ENCODE measurements at places on chromosomes 5 and 9. TPM values are rescaled to one million over a fixed set of nuclear protein-coding genes. Genes with fewer than 3 reads are reported as not detected.

GRCh38 chr9:18385696-18386490 lies 88.1 kb upstream of the ADAMTSL1 start:
- no peak for DNase-seq

The FBLL1 gene
- not detected for total RNA-seq

DNA sequence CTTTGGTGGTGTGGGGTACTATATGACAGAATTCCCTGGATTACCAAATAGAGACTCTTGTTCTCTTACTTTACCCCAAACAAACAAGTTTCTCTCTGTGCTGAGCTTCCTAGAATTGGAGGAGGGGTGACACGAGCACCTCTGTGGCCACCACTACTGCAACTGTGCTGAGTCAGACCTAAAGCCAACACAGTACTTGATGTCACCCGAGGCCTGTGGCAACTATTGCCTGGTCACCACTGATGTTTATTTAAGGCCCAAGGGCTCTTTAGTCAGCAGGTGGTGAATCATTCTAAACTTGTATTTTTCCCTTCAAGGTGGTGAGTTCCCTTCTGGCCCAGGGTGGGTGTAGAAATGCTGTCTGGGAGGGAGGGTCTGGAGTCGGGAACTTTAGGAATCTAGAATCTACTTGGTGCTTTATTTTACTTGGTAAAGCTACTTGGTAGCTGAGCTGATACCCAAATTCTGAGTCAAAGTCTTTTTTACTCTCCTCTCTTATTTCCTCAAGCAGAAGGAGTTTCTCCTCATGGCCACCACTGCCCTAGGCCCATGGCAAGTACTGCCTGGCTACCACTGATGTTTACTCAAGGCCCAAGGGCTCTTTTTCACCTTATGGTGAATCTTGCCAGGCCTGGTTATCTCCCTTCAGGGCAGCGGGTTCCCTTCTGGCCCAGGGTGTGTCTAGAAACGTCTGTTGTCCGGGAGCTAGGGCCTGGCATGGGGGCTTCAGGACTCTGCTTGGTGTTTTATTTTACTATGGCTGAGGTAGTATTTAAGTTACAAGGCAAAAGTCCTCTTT lies 9.8 kb downstream of the LURAP1L start:
- no peak for DNase-seq

DNA sequence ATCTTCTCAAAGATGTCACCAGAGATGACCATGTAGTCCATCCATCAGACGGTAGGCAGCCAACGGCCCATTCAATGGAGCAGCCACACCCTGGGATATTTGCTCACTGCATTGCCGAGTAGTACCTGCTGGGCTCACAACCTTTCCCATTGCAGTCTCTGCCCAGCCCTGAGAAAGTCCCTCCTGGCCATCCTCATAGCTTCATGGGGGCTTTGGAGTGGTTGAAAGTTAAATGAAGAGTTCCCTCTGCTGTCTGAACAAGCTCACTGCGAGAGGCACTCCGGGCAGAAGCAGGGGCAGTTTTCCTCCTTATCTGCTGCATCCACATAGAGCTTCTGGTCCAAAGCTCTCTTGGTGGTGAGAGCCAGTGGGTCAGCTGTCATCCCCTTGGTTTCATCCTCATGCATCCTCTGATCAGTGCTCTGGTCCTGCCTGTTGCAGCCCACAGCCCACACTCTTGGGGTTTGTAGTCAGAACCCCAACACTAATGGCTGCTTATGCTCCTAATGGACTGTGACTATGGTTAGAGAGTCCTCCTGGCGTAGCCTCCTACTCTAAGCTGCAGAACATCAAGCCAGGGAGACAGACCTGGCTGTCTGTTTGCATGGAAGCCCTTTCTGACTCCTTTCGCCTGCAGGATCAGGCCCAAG lies 23.3 kb downstream of the TNFSF8 start:
- DNase-seq = no peak

- DNase-seq = no peak
Measured at GRCh38 chr5:80225934-80226326, 29.9 kb downstream of the SERINC5 start.

GRCh38 chr5:159850160-159850559 lies 66.1 kb upstream of the ADRA1B start:
- no peak for DNase-seq

The CCDC192 gene
- 0.76 TPM for total RNA-seq

The SPINK7 gene
- not detected for total RNA-seq

- DNase-seq = no peak
Measured at GRCh38 chr5:39484673-39485072, 59.9 kb upstream of the DAB2 start.

DNA sequence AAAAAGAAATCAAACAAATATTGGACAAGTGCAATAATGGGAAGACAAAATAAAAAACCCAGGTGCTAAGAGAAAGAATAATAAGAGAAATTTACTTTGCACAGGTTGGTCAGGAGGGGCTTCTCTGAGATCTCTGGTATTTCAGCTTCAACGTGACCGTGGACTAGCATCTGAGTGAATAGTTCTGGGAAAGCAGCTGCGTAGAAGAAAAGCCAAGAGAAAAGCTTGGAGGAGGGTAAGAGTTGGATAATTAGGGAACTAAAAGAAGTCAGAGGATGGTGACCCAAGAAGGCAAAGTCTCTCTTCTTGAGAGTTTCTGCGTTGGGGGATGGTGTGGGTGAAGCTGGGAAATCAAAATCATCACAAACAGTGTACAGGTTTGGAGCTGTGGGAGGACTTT lies 41.6 kb downstream of the YIPF5 start:
- no peak for DNase-seq

GRCh38 chr5:133203317-133204305 lies 151.8 kb downstream of the HSPA4 start:
- no peak for DNase-seq

DNA sequence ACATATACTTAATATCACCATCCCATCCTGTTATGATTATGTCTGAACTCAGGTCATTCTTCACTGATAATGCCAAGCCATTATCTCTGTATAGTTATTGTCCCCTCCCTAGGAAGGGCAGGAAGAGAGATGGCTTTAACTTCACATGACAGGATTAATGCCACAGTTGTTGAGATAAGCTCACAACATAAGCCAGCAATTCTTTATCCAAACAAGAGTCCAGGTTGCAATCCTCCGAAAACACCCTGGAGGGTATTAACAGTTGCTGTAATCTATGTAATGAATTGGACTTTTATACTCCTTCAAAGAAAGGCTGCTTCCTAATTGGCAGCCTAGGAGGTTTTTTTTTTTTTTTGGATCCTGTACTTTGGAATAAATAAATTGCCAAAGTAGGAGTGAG lies 779.4 kb downstream of the SEMA5A start:
- no peak for DNase-seq

DNA sequence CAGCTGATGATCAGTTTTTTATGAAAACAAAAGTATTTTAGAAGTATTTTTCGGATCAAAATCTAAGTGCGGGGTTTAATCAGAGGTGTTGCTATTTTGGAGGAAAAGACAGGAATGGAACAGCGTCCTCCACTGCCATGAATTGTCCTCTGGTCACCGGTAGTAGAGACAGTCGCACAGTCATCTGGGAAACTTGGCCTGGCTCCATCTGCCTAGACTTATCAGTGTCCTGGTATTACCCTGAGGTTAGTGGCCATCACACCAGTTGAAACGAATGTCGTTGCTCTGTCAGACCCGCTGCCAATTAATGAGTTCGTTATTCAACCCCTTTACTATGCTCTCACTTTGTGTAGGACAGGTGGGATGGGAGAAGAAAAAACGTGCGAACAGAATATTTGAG lies 8.2 kb downstream of the TLX3 start:
- no peak for DNase-seq

- DNase-seq = no peak
Measured at GRCh38 chr5:174191850-174192655, 146.5 kb downstream of the NSG2 start.

GRCh38 chr5:151146061-151146460 lies 11.5 kb downstream of the ANXA6 start:
- no peak for DNase-seq

The TNFSF8 gene
- 1.5 TPM for total RNA-seq

- peak; percentile 49 for DNase-seq
Measured at GRCh38 chr5:10563110-10563944, 543 bp upstream of the ANKRD33B start.

The BRINP1 gene
- total RNA-seq = 0.25 TPM

DNA sequence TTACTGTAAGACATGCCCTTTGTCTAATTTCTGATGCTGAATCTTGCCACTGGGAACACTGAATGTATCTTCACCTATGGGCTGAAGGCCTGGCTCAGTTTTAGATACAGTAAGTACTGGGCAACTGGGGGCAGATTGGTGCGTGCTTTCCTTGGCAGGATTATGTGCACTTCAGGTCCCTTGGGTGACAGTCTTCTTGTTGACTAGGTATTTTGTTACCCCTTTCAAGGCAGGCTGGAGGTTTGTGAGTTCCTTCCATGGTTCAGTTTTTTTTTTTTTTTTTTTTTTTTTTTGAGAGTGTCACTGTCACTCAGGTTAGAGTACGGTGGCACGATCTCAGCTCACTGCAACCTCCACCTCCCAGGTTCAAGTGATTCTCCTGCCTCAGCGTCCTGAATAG lies 7.6 kb downstream of the ZMAT2 start:
- no peak for DNase-seq

DNA sequence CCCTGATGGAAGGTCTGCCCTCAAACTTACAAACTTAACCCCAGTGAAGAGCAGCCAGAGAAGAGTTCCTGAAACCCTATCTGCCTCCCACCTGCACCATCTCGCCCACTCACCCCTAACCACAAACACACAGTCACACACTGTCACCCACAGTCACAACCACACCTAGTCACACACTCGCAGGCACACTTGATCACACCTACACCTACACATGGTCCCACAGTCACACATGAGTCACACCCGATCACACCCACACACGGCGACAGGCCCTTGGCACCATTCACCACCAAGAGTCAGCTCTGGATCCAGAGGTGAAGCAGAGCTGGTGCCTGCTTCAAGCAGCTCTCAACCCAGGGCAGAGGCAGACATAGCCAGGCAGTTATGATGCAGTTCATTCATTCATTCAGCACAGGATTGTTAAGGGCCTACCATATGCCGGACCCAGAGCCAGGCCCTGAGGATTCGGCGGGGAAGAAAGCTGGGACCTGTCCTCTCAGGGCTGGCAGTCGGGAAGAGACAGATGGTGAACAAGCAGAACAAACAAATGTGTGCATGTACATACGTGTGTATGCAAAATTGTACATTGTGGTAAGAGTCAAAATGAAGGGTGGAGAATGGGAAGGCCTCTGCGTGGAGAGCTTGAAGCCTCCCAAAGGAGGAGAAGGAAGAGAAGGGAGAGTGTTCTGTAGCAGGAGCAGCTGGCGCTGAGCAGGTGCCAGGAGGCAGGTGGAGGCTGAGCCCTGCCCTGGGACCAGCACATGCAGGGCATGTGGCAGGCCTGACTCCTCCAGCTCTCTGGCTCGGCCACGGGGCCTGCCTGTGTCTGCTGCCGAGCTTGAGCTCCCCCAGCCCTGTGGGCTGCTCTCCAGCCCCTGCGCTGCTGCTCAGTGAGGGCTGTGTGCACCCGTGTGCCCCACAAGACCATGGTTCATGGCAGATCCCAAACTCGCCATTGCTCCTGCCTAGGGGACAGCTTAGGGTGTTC lies 6.4 kb downstream of the TSPAN17 start:
- no peak for DNase-seq

GRCh38 chr5:178445534-178445933 lies 144.7 kb downstream of the COL23A1 start:
- no peak for DNase-seq

GRCh38 chr5:160029540-160030139 lies 20.7 kb downstream of the TTC1 start:
- DNase-seq = no peak

The CDC20B gene
- total RNA-seq = not detected

The SYNPO gene
- 589 TPM for total RNA-seq

GRCh38 chr5:125410537-125411070 lies 664.2 kb upstream of the ZNF608 start:
- no peak for DNase-seq

GRCh38 chr9:18923167-18923566 lies 109.8 kb downstream of the SAXO1 start:
- no peak for DNase-seq

The ATP10B gene
- total RNA-seq = not detected

- no peak for DNase-seq
Measured at GRCh38 chr5:35626108-35626507, 8.4 kb downstream of the SPEF2 start.

Data from heart right ventricle (tissue), 16 donors.